Stimulated activated CD4-positive, alpha-beta T cell treated with anti-CD3 and anti-CD28 coated beads, Interleukin-4, amount 100 ng/mL, for 48 hours (primary cell): ENCODE measurements at places on chromosomes 3 and 15.

- no peak for DNase-seq
These were observed 370.7 kb upstream of the MCTP2 start for GRCh38 chr15:93860701-93861100.

- DNase-seq = no peak
These were observed 736 bp downstream of the ARHGEF26 start for GRCh38 chr3:154121701-154122551.

- DNase-seq = no peak
These were observed 157.7 kb upstream of the PROK2 start for GRCh38 chr3:71942432-71943187.

DNA sequence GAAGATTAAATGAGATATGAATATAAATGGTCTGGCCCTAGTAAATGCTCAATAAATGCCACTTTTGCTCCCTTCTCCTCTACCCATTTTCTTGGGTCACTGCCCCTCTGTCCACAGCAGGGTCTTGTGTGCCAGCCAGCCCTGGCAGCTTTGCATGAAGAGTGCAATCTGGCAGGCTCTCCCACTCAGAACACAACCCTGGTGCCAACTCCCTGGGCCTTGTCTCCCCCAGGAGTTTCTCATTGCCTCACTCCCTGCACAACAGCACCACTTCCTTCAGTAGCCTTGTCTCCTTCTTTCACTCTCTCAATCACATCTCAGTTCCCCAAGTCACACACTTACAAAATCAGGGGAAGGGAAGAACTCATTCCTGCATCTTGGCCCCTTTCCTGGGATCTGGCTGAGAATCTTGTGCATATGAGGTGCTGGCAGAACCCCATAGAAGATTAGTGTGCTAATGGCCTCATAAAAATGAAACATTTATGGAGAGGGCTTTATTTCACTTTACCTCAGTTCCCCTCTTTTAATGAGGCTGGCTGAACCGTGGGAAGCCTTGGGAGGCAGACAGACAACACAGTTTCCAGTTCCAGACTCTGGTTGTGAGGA lies 445.9 kb upstream of the PROK2 start:
- no peak for DNase-seq

GRCh38 chr3:183907911-183908331 lies 23.2 kb upstream of the PARL start:
- DNase-seq = no peak

DNA sequence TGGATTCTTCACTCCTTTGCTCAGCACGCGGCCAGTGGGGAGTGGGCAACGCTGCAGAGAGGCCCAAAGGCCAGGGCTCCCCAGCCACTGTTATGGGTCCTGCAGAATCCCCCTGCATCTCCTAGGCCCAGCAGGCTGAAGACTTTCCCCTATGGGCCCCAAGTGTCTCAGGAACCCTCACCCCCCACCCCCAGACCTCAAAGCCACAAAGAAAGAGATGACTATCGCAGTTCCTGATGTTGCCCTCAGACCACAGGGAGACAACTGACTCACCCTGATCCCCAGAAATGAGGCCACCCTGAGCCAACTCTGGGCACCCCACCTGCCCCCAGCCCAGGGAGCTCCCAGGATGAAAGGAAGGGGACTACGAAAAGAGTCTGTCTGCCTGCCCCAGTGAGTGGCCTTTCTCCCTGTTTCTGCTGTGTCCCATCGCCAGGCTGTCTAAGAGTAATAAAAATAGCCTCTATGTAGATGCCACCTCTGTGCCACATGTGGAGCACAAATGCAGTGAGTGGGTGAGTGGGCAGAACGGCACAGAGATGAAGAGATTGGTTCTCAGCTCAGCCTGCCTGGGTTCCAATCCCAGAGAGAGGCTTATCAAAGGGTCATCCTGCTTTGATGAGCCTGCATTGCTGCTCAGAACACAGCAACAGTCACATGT lies 283.0 kb downstream of the UACA start:
- DNase-seq = peak; percentile 70

GRCh38 chr15:45641999-45642932 lies 7.4 kb downstream of the SQOR start:
- no peak for DNase-seq

DNA sequence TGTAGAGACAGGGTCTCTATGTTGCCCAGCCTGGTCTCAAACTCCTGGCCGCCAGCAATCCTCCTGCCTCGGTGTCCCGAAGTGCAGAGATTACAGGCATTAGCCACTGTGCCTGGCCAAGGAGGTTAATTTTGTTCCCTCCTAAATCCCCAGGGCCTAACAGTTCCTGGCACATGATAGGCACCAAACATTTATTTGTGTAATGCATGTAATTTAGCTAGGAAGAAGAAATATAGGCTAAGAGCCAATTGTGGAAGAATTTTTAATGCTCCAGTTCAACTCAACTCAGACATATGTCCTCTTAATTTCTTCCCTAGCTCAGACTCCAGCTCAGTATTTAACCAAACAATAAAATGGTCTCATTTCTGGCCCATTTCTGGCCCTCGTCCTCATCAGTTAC lies 7.7 kb upstream of the ZNF592 start:
- no peak for DNase-seq

DNA sequence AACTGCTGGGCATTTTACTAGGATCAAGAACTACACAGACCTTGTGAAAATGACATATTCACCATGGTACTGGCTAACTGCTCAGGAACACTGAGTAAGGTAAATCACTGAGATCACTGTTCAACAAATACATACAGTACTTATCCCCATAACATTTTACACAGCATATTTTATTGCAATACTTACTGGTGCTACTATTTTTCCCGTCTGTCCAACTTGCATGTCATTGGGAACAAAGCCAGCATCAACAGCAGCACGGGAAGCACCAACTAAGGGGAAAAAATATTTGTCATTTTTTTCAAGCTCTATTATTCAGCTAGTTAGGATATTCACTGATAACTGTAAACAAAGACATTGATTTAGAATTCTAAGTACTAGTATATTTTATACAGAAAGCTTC lies 37.0 kb downstream of the ETFA start:
- DNase-seq = no peak

DNA sequence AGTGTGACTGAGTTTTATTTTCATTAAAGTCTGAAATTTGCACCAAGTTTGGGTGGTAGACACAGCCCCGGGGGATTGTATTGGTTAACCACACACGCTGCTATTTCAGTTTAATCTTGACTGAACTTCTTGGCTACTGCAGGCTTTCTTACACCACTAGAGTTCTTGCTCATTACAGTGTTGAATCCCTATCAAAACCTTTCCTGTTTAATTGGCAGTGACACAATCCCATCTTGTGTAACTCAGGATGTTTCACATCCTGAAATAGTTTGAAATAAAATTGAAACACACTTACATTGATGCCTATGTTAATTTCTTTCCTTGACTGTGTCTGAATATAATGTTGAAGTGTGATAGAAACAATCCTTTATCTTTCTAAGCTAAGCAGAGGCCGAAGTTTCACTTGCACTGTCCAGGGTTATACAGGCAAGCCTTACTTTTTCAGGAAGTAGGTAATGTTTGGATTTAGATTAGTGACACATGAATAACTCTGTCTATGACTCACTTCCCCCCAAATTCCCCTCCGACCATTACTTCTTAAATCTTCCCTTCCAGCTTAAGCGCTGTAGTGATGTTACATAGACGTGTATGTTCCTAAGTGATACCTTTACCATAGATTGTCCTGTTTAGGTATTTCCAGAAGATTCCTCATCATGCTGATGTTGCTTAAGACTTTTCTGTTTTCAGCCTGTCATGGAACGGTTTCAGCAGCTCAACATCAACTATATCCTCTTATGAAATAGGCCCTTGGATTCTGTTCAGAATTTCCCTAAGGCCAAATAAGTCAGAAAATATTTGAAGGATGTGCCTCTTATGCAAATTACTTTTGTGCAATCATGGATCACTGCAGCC lies 16.8 kb downstream of the ATG7 start:
- no peak for DNase-seq

DNA sequence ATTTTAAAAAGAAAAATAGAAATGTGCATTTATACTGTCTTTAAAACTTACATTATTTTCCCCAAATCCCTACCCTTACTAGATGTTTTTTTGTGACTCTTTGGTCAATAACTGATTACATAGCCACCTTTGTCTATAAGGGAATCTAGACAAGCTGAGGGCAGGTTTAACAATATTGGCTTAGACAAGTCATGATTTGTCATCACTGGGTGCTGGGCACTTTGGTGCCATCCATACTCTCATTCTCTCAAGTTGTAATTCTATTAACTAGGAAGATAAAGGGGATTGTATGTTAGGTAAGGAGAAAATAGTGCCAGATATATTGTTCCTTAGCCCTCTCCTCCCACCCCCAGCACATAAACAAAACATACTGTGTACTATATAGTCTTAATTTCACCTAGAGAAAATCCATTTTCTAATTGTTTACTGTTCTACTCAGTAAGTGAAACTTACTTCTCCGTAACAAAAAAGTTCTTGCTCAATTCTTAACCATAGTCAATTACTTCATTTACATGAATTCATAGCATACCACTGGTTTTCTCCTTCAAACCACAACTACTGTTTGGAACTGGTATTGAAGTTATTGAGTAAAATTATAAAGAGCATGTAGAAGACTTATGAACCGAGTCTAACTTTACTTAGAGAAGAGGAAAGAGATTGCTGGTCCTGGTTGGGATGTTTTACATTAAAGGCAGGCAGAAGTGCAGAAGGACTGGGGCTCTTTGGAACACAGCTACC lies 877.1 kb downstream of the PDCD6IP start:
- no peak for DNase-seq

DNA sequence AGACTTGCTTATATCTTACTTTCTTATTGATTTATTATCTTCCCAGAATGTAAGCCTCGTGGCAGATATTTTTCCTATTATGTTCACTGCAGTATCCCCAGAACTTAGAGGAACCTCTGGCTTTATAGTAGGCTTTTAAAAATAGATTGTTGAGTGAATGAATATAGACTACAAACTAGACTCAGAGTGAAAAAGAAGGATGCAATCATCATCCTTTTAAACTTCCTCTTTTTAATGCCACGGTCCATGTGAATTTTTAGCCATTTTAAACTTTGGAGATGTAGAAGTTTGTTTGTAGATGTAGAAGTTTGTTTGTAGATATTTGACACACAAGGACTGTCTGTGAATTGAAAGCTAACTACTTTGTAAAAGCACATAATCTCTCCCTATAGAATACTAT lies 7.2 kb upstream of the P2RY12 start:
- no peak for DNase-seq

DNA sequence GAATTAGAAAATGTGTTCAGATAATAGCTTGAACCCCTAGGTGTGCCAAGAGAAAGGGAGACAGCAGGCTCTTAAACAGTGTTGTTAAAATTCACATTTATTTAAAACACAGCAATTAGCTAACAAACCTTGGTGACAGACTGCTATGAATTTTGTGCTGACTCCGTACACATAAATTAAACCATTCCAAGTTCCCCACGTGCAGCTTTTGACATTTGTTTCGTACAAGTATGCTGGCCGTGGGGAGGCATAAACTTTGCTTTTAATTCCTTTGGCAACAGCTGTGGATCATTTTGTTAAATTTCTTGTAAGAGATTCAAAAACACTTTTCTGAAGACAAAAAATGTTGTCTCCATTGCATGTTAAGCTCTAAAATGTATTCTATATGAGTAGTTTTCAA lies 465.3 kb downstream of the FGF12 start:
- no peak for DNase-seq

DNA sequence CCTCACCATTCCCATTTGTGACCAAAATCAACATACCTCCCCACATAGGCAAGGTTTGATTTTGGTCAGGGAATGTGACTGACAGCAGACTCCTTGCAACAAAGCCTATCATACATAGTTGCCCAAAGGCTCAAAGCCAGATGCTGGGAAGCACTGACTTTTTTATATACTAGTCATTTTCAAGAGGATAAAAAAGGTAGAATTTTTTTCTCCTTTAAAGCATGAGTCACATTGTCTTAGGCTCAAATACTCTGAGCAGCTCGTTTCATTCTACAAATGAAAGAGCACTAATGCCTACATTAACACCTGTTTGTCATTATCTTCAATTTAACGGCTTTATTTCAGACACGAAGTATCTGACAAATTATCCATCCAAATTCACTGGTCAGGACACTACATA lies 36.2 kb downstream of the ICE2 start:
- no peak for DNase-seq

DNA sequence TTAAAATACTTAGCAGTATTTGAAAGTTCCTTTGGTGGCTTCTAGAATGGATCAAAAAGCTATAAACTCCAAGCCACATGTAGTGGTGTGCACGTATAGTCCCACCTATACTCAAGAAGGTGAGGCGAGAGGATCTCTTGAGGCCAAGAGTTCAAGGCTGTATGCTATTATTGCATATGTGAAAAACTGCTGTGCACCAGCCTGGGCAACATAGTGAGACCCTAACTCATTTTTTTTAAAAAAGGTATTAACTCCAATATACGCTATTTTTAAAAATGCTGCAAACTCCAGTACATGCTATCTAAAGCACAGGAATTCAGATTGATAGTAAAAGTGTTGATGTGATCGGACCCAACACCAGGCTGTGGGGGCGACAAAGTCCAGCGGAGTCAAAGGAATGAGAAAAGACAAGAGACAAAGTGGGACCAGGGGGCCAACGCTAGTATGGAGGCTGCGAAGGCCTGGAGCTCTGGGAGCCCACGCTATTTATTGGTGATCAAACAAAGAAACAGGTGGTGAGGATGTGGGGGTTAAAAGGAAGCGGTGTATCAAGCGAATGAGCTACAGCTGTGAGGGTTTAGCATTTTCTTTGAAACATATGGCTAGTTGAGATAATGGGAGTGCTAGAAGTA lies 66.6 kb downstream of the ARIH1 start:
- no peak for DNase-seq

GRCh38 chr3:178875836-178876235 lies 195.8 kb downstream of the ZMAT3 start:
- DNase-seq = no peak

- no peak for DNase-seq
These were observed 222.2 kb upstream of the BHLHE40 start for GRCh38 chr3:4756855-4757574.

DNA sequence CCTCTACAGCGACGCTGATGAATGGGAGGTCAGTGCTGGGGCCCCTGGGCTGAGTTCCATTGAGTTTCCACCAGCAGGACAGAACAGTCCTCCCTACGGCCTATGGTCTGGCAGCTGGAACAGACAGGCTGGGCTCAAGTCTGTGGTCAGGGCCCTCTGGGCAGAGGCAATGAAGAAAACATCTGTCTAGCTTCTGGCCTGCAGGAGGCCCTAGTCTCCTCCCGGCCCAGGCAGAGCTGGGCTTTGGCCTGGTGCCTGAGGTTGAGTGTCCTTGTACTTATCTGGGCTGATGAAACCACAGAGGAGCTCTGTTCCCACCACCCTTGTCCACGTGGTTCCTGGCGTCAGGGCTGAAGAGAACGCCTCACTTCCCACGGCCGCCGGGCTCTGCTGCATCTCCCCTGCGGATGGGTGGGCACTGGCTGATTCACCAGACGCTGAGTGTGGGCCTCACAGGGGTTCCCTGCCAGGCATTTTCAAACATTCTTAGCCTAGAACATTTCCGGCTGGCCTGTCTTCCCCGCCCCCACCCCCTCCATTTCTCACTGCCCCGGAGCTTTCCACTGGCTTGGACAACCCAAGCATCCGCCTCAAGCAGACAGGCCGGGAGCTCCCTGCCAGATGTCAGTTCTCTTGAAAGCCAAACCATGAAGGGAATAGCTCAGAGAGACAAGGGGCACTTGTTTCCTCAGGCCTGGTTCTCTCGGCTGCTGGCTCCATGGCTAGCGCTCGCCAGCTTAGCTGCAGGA lies 20.3 kb downstream of the PPCDC start:
- DNase-seq = no peak
